ENCODE measurements at places on chromosomes 12 and 14.

- no peak for DNase-seq
Measured at GRCh38 chr12:122422730-122423257, 325 bp upstream of the CLIP1 start.

GRCh38 chr14:71363946-71364925 is 457.0 kb downstream of the PCNX1 start:
- DNase-seq = no peak

GRCh38 chr12:18981732-18982131 is 147.8 kb upstream of the PLEKHA5 start:
- DNase-seq = no peak

DNA sequence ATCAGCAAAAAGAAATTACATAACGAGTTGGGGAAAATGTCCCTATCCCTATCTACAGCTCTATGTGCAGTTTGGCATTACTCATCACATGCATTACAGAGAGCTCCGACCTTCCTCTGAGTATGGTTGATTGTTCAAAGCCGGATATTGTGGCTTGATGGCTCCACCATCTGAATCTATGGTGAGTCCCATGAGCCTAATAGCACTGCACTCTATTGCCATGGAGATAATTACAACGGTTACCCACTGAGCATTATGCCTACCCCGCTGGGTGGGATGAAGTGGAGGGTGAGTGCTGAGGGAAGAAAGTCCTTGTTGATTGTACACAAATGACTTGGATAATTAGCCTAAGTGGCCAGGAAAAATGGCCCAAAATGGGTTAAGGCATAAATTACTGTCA is 800.5 kb downstream of the NRXN3 start:
- no peak for DNase-seq

- DNase-seq = no peak
Measured at GRCh38 chr12:91239481-91239880, 56.9 kb upstream of the DCN start.

DNA sequence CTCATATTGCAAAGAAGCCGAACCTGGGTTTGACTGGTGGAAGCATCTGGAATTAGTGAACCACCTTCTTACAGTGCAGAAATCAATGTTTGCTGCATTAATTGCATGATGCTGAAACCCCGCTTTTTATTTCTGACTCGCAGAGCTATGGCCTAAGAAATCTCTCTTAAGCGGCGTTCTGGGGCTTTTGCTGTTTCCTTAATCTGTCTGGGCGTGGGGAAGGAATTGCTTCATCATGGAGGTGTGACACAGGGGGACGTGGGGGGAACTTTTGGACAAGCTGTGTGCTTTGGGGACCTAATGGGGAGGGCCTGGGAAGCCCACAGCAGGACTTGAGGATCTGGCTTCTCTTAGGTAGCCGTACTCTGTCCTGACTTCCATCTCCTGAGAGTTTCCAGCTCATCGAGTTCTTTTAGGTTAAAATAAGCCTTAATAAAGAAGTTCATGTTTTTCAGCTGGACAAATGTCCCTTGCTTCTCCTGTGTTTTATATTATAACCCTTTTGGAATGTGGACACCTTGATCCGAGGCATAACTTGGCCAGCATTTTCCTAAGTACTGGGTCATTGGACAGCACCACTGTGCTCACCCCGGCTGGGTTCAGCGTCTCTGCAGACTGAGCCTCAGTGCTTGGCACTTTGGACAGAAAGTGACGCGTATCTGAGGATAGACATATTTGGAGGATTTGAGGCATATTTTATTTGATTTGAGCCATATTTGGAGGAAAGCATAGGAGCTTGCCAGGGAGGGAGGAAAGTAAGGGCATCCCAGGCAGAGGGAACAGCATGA is 192.1 kb upstream of the MYL2 start:
- DNase-seq = no peak

- DNase-seq = no peak
Measured at GRCh38 chr14:77087631-77088030, 10.4 kb upstream of the CIPC start.

GRCh38 chr14:72155379-72155993 is 223.3 kb downstream of the RGS6 start:
- DNase-seq = no peak

DNA sequence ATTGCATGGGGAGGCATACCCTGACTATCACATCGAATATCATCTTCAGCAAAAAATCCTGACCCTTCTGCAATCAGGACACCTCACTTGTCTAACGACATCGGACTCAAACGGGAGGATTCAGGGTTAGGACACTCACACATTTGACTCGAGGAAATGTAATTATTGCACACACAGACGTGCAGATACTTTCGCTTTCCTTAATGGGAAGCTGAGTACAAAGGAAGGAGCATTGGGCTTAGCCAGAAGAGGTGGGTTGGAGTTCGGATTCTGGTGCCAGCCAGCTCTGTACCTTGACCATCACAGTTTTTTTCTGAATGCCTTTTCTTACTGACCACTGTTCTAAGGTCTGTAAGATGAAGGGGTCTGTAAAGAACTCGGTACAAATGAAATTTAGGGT is 260.4 kb downstream of the GALC start:
- no peak for DNase-seq

DNA sequence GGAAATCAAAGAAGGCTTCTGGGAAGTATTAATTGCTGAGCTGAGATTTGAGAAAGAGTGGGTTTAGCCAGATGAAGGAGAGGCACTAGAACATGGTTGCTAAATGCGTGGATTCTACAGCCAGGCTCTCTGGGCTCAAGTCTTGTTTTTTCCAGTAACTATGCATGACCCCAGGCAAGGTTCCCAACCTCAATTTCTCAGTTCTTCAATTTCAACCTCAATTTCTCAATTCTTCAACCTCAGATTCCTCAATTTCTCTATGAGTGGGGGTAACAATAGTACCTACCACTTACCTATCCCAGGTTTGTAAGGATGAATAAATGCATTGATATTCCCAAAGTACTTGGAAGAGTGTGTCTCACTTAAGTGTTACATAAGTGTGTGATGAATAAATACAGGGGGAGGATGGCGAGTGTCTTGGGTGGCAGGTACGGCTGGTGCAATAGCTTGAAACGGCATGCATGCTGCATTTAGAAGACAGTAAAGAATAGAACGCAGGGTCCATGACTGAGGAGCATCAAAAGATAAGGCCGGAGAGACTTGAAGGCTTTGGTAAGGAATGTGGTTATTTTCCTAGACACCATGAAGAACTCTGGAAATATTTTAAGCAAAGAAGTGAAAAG is 149.1 kb upstream of the ATP2B1 start:
- DNase-seq = no peak

DNA sequence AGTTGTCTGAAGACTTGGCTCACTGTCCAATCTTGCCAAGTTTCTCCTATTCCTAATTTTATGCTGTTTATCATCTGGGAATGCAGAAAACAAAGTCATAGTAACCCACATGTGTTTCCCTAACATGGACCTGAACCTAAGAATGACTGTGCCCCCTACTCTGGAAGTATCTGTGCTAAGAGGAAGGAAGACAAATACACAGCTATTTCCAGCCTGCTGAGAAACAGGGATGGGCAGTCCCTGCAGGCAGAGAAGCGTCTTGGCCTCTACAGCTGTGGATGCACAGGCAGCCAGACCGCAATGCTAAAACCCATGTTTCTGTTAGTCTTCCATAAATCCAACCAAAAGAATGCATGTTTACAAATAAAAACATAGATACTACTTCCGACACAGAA is 56.2 kb downstream of the DUSP16 start:
- DNase-seq = peak; percentile 10

DNA sequence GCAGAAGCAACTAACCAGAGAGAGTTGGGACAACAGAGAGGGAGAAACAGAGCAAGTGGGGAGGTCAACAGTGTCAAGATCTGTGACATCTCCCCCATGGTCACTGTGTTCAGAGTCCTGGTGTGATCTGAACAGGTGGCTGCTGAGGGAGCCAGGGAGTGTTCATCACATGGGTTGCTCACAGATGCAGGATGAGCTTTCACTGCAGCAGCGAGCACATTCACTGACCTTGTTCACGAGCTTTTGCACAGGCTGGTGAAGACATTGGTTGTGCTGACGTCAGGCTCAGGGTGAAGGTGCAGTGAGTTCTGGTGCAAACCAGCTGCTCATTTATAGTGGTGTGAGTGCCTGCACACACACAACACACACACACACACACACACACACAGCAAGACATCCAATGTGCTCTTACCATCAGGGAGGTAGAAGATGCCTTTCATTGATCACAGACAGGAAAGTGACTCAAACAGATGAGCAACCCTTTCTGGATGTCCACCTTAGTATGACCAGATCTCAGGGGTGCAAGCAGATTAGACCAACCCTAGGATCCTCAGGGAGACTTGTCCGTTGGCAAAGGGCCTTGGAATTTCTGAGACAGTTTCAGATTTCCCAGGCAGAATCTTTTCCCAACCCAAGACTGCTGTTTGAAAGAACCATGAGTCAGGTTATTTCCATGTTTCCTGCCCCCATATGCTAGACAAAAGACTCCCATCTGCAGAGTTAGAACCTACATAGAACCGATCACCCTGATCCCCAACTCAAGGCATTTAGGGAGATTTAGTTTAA is 44.3 kb upstream of the OR10AD1 start:
- no peak for DNase-seq

GRCh38 chr12:44159862-44160261 is 324.0 kb downstream of the TMEM117 start:
- DNase-seq = no peak

GRCh38 chr12:131011165-131012079 is 57.7 kb downstream of the ADGRD1 start:
- no peak for DNase-seq

GRCh38 chr12:6384499-6385436 is 806 bp downstream of the LTBR start:
- no peak for DNase-seq

DNA sequence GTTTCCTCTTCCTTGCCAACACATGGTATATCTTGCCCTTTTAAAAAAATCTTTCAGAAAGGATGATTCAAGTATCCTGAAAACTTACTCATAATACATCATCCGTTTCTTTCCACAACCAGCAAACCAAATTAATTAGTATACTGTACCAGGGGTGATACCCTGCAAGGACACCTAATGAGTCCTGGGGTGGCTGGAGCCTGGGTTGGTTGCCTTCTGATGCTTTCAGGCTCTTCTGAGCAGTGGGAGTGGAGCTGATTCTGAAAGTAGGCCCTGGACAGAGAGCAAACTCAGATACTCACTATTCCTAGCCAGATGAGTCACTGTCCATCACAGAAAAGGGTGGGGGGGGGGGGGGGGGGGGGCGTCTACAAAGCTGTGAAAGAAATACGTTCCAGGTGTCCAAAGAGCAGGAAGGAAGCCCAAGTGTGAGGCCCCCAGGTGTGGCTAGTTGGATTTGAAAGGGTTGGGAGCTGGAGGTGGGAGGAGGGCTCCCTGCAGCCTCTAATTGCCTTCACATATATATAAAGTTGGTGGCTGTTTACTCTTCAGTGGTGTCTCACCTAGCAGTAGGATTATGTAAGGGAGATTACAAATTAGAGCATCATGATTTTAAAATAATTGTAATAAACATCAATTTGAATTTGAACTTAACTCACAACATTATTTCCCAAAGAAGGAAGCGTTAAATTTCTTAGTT is 36.5 kb downstream of the FBXO33 start:
- no peak for DNase-seq

DNA sequence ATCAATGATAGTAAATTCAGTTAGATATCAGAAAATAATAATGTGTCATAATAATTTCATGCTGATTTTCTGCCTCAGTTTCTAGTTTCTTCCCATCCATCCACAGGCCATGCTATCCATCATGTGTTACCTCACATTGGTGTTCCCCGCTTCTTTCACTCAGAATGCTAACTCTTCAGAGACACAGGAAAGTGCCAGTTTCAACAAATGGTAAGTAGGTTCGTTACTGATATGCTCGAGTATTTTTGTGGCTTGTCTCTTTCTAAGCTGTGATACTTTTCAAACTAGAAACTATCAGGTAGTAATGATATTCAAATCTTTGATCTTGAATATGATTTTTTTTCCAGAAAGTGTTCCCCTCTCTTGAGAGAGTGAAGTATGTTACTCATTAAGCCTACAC is 1.5 kb downstream of the KLRB1 start:
- no peak for DNase-seq

- DNase-seq = no peak
Measured at GRCh38 chr14:24744641-24745040, 110.7 kb upstream of the GZMB start.

- no peak for DNase-seq
Measured at GRCh38 chr12:46214668-46215436, 54.0 kb downstream of the SLC38A1 start.

DNA sequence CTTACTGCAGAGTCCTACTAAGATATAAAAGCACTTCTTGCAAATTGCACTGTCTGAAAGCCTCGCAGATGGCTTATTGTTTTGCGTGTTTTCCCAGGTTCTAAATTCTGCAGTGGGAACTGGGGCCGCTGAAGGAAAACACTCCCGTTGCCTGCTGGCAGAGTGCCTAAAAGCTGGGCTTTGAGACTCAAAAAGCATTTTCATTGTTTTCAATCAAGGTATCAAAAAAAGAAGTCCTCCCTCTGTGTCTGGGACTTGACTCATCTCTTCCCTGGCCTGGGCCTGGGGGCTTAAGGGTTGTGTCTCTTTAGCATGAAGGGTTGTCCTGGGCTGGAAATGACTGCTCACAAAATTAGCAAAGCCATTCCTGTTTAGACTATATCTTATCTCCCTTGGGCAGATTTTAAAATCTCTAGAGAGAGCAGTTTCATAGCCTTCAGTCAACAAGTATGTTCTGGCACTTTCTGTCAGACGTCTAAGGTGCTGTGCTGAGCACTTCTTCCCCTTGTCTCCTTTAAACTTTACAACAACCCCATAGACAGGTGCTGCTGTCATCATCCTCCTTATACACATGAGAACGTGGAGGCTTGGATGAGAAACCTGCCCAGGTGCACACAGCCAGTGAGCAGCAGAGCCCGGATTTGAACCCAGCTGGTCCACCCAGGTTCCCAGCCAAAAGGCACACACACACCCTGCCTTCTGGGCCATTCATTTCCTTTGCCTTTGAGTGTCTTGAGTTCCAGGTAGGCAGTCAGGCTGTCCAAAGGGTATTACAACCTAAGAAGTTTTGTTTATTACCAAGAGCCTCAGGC is 31.1 kb downstream of the ELK3 start:
- no peak for DNase-seq

GRCh38 chr12:101173197-101173749 is 36.8 kb downstream of the SLC5A8 start:
- DNase-seq = no peak

GRCh38 chr14:92427096-92427495 is 86.5 kb upstream of the RIN3 start:
- DNase-seq = no peak

DNA sequence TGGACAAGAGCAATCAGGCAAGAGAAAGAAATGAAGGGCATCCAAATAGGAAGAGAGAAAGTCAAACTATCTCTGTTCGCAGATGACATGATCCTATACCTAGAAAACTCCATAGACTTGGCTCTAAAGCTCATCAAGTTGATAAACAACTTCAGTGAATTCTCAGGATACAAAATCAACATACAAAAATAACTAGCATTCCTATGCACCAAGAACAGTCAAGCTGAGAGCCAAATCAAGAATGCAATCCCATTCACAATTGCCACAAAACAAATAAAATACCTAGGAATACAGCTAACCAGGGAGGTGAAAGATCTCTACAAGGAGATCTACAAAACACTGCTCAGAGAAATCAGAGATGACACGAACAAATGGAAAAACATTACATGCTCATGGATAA is 417.5 kb upstream of the ATP2B1 start:
- DNase-seq = no peak

- DNase-seq = no peak
Measured at GRCh38 chr14:24369907-24370687, 2.1 kb downstream of the NFATC4 start.

All from skeletal muscle cell (primary cell).